ENCODE measurements at places on chromosomes 7 and 10.

GRCh38 chr7:130649004-130649790 is 19.4 kb downstream of the COPG2 start:
- peak; percentile 42 for DNase-seq

DNA sequence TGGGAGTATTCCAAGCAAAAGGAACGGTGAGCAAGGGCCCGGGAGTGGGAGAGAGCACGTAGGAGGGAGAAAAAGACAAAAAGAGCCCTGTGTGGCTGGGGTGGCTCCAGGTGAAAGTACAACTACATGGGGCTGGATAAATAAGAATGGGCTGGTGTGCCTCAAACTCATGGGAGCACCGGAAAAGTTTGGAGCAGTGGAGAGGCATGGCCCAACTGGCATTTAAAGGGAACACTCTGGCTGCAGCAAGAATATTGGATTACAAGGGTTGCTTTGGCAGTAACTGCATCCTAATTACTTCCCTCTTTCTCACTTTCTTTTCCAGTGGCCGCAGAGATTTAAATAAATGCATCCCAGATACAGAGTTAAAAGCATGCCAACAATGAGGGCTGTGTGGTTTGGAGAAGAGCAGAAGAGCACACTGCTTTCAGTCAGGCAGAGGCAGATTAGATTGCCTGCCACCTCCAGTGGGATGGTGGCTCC is 39.1 kb upstream of the HERPUD2 start:
- no peak for DNase-seq

DNA sequence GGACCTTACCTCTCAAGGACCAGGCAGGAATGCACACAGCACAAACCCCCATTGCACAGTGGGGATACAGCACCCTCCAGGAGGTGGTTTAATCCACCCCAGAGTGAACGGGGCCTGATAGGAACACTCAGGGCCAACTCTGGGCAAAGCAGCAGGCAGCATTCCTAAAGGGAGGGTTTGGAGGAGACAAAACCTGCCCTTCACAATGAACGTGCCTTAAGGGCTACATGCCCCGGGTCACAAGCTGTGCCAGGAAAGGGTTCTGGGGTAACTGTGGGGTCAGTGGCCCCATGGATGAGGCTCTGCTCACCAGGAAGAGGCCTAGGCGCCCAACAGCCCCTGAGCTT is 1.1 kb downstream of the GPRIN2 start:
- DNase-seq: no peak

GRCh38 chr7:71753956-71754664 is 622.2 kb downstream of the GALNT17 start:
- DNase-seq: no peak

- peak; percentile 77 for DNase-seq
These were observed 165.9 kb downstream of the DNAJB6 start for GRCh38 chr7:157502701-157503111.

DNA sequence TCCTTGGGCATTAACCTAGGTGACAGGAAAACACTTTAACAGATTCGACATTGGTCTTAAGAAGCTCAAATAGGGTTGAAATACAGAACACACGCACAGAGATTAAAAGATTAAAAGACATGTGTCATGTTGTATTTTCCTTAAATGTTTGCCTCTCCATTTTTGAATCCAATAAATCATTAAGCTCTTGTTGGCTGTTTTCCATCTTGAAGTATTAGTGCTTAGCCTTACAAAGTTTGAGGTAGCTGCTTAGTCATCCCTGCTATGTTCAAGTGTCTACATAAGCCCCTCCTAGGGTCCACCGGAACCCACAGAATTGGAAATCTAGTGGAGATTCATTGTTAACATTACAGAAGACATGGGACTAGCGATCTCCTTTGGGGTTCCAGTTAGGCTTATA is 12.7 kb upstream of the GJD4 start:
- no peak for DNase-seq

DNA sequence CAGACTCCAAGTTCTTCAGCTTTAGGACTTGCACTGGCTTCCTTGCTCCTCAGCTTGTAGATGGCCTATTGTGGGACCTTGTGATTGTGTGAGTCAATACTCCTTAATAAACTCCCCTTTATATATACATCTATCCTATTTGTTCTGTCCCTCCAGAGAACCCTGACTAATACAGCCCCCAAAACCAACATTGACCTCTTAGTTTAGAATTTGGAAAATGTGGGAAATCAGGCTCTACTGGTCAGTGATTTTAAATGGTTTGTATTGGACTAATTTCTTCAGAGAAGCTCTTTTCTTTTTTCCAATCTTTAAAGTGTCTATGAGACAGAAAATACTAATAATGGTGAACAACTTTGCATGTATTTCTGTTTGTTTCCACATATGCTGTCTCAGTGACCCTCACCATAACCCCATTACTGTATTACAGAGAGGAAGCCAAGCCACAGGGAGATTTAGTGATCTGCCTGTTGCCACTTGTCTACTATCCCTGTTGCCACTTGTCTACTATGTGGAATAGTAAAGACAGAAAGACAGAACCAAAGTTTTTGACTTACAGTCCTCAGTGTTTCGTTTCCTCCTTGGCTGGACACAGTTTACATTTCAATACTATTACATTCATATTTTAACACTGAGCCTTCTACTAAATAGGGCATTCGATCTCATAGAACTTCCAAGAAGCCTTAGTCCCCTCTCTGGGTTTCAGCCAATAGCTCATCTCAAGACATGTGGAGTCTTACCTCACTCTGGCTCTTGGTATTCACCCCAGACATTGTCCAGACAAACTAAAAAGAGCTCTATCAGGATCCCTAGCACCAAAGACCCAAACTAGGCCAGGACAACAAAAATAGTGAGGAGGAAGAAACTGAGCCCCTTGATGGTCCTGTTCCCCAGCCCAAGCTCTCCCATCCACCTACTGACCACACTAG is 121.0 kb downstream of the AKR1D1 start:
- DNase-seq: no peak

GRCh38 chr10:133087679-133088178 is at the start of gene ADGRA1:
TSS of gene ADGRA1 (plus strand) at chr10:133087924. CDS start at chr10:133088910, 986 bp downstream.
- DNase-seq: peak; percentile 16

DNA sequence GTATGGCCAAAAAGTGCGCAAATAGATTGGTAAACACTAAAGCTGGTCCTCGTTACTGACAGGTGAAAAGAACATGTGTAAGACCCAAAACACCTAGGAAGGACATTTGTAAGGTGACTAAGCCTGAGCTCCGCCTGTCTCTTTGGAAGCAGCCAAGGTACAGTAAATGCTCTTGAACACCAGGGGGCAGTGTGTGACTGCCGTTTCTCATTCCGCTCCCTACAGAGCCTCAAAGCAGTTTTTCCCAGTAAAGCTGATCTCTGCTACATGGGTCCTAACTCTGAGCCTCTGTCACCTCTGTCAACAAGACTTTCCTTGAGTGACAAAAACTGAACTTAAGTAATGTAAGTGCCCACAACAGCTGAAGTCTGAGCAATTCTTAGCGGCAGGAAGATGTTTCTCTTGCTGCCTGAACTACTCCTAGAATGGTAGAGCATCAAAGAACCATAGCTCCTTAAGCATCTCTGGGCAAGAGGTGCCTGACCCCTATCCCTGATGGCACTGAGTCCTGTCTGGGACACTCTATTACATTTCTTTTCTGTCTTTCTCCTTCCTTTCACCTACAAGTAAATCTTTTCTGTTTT is 238.0 kb upstream of the INHBA start:
- DNase-seq: peak; percentile 68

DNA sequence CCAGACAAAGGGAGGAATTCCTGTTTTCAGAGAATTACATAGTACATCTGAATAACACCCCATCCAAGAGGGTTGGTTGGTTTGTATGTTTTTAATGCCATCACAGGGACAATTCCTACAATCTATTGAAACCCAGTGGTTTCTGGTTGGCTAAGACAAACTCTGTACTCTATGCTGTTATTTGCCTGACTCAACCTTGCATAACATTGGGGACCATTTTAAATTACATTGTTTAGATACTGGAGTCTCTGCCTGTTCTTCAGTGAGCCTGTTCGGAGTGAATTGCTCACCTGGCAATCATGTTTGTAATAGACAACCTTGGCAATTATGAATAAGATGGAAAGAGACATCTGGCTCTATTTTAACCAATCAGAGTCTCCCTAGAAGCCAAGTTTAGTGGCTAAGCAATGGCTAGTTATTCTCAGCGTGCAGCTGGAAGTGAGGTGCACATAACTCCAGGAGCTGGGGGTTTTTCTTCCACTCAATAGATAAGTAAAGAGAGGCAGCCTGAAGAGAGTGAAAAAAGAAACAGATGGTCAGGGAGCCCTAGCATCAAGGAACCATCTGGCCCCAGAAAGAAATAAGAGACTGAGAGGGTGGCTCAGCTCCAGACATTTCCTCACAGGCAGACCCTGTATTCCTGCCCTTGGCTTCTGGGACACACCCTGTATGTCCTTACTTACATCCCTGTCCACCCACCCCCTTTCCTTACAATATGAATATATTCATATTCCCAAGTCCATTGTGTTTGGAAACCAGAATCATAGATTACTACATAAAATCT is 21.2 kb upstream of the SLC35G1 start:
- DNase-seq: no peak

DNA sequence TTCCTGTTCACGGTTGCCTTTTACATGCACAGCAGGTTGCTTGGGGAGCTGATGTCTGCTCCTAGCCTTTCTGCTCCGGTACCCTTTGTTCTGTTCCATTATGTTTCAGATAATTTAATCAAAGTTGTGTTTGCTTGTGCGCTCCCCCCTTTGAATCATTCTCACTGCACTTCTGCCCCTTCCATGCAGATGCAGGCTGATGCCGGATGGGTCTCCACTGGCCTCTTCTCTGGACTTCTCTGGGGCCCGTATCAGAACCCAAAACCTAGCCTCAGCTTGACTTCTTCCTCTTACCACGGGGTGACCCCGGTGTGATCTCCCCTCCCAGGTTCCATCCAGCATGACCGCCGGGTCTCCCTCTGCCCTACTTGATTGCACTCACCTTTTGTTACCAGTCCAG is 272.0 kb downstream of the DPP6 start:
- DNase-seq: no peak

- peak; percentile 66 for DNase-seq
These were observed 905 bp downstream of the C1GALT1 start for GRCh38 chr7:7183061-7183837.

GRCh38 chr7:105261689-105262088 is 127.0 kb downstream of the SRPK2 start:
- DNase-seq: no peak

GRCh38 chr10:132946806-132947546 is 4.6 kb upstream of the CFAP46 start:
- no peak for DNase-seq

- DNase-seq: no peak
These were observed 148.0 kb downstream of the SNX10 start for GRCh38 chr7:26439521-26440232.

- no peak for DNase-seq
These were observed 70.9 kb downstream of the GCC1 start for GRCh38 chr7:127514499-127514898.

- DNase-seq: no peak
These were observed 1139.9 kb upstream of the LRRN3 start for GRCh38 chr7:109950821-109951564.

DNA sequence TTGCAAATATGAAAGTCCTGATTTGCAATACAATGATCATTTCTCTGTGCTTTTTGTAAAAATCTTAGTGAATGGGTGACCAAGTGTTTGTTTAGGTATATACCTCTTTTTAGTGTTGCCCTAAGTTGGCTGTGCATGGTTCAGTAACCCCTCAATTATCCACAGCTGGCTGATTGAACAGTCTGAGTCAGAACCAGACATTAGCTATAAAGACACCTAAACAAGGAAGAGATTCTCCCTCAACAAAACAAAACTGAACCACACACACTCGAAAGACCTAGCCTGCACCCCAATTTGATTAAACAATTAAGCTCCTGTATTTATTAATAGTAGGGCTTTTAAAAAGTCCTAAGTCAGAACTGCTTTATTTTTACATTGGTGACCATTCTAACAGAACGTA is 2.8 kb downstream of the RSBN1L start:
- DNase-seq: no peak

DNA sequence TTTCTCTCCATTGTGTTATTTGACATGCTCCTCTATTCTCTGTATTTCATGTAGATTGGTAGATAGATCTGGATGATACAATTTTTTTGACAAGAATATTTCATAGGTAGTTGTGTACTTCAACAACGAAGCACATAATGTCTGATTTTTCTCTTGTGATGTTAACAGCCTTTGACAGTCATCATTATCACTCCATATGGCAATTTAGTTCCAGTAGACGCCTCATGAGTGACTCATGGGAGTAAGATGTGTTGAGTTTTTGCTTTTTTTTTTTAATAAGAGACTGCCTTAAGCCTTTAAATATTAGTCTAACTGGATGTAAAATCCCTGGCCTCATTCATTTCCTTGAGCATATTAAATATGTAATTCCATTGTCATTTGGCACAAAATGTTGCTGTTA is 123.5 kb upstream of the ZNF32 start:
- DNase-seq: no peak

GRCh38 chr10:52436664-52437063 is 122.6 kb downstream of the DKK1 start:
- no peak for DNase-seq

DNA sequence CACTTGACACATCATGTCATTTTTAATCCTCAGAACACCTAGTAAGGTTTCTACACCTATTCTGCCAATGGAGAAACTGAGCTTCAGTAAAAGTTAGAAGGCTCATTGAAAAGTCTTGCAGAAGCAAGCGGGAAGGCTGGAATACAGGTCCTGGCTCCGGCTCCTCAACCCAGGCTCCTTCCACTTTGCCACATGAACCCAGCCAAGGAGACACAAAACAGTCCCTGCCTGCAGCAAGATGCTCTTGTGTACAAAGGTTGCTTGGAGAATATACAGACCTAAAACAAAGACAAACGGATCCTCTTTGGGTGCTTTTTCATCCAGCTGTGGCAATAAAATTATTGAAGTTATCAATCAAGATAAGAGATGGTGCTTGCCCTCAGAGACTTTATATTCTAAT is 106.8 kb downstream of the SORBS1 start:
- DNase-seq: no peak

DNA sequence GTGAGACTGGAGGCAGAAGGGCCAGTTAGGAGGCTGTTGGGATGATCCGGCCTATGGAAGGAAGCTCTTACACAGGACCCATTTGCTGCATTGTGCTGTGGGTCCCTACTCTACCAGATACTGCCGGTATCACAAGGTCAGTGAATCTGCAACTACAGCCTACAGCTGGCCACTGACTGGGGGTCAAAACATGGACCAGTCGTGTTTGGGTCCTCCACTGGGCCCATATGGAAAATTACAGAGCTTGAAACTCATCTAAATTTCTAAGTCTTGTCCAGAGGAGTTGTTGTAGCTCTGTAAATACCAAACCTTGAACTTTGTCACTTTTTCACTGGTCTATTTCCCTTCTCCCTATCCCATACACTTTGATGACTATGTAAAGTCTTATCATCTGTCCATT is 5.6 kb upstream of the NUP205 start:
- no peak for DNase-seq

- no peak for DNase-seq
These were observed 43.1 kb upstream of the CASD1 start for GRCh38 chr7:94466516-94466915.

- DNase-seq: no peak
These were observed 19.6 kb downstream of the ARID5B start for GRCh38 chr10:61921143-61921542.

Measured in activated CD4-positive, alpha-beta T cell treated with anti-CD3 and anti-CD28 coated beads for 36 hours (primary cell).